Epithelial cell of alveolus of lung (primary cell): ENCODE measurements at places on chromosomes 3 and 15. TPM values are rescaled to one million over a fixed set of nuclear protein-coding genes. Genes with fewer than 3 reads are reported as not detected.

AQP9 gene
- total RNA-seq, result not detected in 2 replicates

ANKDD1A gene
- total RNA-seq, result 1.3 and 8.7 TPM in 2 replicates

ZCWPW2 gene
- 0.39 and 0.40 TPM in 2 replicates for total RNA-seq

ESYT3 gene
- under 0.01 TPM in 1 of 2 replicates, not detected in the other for total RNA-seq

RABL3 gene
- 10.1 and 10.9 TPM in 2 replicates for total RNA-seq

VEPH1 gene
- total RNA-seq, result 0.24 and 46.0 TPM in 2 replicates

XXYLT1 gene
- total RNA-seq, result 30.2 and 37.1 TPM in 2 replicates

NAA80 gene
- total RNA-seq, result 12.3 and 14.3 TPM in 2 replicates

CKMT1B gene
- total RNA-seq, result 1.0 TPM in 1 of 2 replicates, not detected in the other

SELENOT gene
- 149 and 152 TPM in 2 replicates for total RNA-seq

ALS2CL gene
- 2.1 and 44.2 TPM in 2 replicates for total RNA-seq

AHSG gene
- not detected in 2 replicates for total RNA-seq

HHLA2 gene
- 0.26 TPM in 1 of 2 replicates, not detected in the other for total RNA-seq

MYO5C gene
- 0.26 TPM in 1 of 2 replicates, not detected in the other for total RNA-seq

SH2D7 gene
- not detected in 2 replicates for total RNA-seq

ARHGAP31 gene
- 3.0 and 15.0 TPM in 2 replicates for total RNA-seq

RYR3 gene
- total RNA-seq, result not detected in 2 replicates

ACKR4 gene
- not detected in 2 replicates for total RNA-seq

DISP2 gene
- 0.08 and 0.13 TPM in 2 replicates for total RNA-seq

GOLGA6B gene
- not detected in 2 replicates for total RNA-seq

SCN5A gene
- total RNA-seq, result 0.39 and 0.96 TPM in 2 replicates

GRIP2 gene
- total RNA-seq, result under 0.01 TPM in 1 of 2 replicates, not detected in the other

SYNPR gene
- not detected in 2 replicates for total RNA-seq

C3orf85 gene
- not detected in 2 replicates for total RNA-seq

SNX22 gene
- 0.40 TPM in 1 of 2 replicates, not detected in the other for total RNA-seq

SIN3A gene
- total RNA-seq, result 30.4 and 30.5 TPM in 2 replicates

ROPN1 gene
- not detected in 2 replicates for total RNA-seq

GP5 gene
- 0.24 TPM in 1 of 2 replicates, not detected in the other for total RNA-seq

TRAIP gene
- total RNA-seq, result 1.4 and 4.5 TPM in 2 replicates

GOLGA6L7 gene
- total RNA-seq, result not detected in 2 replicates

SPTBN5 gene
- under 0.01 and 0.24 TPM in 2 replicates for total RNA-seq

LSAMP gene
- total RNA-seq, result 1.6 and 16.1 TPM in 2 replicates

FBXW12 gene
- not detected in 2 replicates for total RNA-seq

ZBTB47 gene
- total RNA-seq, result 9.3 and 10.2 TPM in 2 replicates

TIGIT gene
- total RNA-seq, result not detected in 2 replicates

ACOX2 gene
- 3.1 and 9.1 TPM in 2 replicates for total RNA-seq

SLC27A2 gene
- 0.13 and 0.24 TPM in 2 replicates for total RNA-seq

MCTP2 gene
- total RNA-seq, result 2.2 TPM in 2 replicates

IGSF11 gene
- not detected in 2 replicates for total RNA-seq

LEKR1 gene
- 0.24 and 0.39 TPM in 2 replicates for total RNA-seq

CHRNA3 gene
- total RNA-seq, result not detected in 2 replicates

CORO2B gene
- 8.5 and 11.9 TPM in 2 replicates for total RNA-seq

POPDC2 gene
- 0.13 TPM in 1 of 2 replicates, not detected in the other for total RNA-seq

FRMD4B gene
- total RNA-seq, result 2.1 and 3.0 TPM in 2 replicates

SEMA3G gene
- 0.13 and 0.40 TPM in 2 replicates for total RNA-seq

SCG5 gene
- 24.4 and 46.5 TPM in 2 replicates for total RNA-seq

FRMD5 gene
- 0.24 and 2.2 TPM in 2 replicates for total RNA-seq

RAB7A gene
- 62.3 and 101 TPM in 2 replicates for total RNA-seq

ZDHHC23 gene
- total RNA-seq, result 0.39 TPM in 1 of 2 replicates, not detected in the other

IL5RA gene
- total RNA-seq, result not detected in 2 replicates

AGBL1 gene
- not detected in 2 replicates for total RNA-seq
